Kidney epithelial cell (primary cell): ENCODE measurements at places on chromosomes 2 and 18. TPM values are rescaled to one million over a fixed set of nuclear protein-coding genes. Genes with fewer than 3 reads are reported as not detected.

The IL36A gene
- not detected in 2 replicates for total RNA-seq

The SIX2 gene
- 0.27 and 0.96 TPM in 2 replicates for total RNA-seq

GRCh38 chr18:72063001-72063400 lies 481.1 kb downstream of the CBLN2 start:
- no peak for DNase-seq

DNA sequence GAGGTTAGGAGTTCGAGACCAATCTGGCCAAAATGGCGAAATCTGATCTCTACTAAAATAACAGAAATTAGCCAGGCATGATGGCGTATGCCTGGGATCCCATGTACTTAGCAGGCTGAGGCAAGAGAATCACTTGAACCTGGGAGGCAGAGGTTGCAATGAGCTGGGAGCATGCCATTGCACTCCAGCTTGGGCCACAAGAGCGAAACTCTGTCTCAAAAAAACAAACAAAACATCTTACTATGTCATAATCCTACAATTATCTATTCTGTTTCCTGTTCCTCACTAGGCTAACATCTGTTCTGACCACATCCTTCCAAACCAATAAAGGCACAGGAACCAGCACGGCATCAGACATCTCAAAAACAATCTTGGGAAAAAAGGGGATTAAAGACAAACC lies 361.8 kb upstream of the UBE2E3 start:
- DNase-seq: no peak

DNA sequence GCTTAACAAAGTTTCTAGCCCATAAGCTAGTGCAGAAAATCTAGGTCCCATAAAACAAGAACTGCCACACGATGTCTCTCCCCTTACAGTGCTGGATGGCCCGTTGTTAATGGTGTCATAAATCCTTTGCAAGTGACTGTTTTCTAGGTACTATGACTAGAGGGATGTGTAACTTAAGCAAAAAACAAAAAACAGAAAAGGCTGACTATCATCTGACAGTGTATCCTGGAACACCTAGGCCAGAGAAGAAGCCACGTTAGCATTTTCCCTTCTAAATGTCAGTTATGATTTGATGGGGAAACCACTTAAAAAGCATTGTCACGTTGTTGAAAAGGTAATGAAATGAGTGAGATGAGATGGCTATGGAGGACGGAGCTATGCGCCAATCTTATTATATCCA lies 2.4 kb downstream of the CASP8 start:
- DNase-seq: no peak

DNA sequence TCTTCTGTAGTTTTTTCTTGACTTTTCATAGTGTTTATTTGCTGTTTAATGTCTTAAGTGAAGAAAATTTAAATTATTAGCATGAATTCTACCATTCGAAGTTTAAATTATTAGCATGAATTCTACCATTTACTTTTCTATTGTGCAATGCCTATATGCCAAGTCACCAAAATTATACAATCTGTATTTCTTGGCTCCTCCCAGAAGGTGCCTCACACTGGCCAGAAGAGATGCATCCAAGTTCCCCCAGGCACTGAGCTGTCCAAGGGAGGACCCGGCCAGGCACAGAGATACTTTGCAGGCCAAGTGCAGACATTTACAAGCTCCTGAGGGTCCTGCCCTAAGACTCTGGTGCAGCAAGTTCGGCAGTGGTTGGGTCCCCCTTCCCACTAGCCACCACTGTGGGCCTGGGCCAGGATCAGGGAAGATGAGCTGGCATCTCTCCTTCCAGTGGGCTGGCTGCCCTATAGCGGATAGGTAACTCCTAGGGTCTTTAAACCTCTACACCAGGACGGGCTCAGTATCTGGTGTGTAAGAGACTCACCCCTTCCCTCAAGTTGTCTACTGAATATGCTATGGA lies 31.3 kb downstream of the TMEM247 start:
- no peak for DNase-seq

DNA sequence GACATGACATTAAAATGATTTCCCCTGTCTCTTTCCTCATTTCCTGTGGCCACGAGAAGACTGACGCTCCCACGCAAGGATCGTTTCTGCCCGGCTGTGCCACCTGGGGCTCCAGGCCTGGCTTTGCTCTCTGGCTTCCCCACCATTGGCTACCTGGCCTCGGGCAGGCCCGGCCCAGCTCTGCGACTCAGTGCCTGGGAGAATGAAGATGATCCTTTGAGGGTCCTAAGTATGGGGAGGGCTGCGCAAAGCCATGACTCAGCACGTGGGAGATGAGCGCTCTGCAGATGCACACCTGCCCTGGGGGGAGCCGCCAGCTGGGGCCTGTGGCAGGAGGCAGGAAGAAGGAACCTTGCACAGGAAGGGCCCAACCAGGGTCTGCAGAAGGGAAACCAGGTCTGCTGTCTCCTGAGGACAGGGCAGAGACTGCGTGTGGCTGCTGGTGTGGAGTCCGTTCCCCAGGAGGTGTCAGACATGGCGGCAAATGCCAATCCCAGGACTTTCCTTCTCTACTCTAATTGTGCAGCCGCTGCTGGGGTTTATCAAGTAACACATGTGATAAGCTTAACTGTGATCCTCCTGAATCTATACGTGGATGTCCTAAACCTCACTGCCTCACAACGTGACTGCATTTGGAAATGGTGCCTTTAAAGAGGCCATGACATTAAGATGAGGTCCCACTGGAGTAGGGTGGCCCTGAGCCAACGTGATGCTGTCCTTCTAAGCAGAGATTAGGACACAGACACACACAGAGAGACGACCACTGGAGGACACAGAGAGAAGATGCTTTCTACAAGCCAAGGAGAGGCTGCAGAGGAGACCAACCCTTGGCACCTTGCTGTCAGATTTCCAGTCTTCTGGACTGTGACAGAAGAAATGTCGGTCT lies 32.9 kb downstream of the MBP start:
- DNase-seq: no peak

The VRK2 gene
- 22.0 and 27.3 TPM in 2 replicates for total RNA-seq
